ENCODE measurements at places on chromosomes 3 and 15. TPM values are rescaled to one million over a fixed set of nuclear protein-coding genes. Genes with fewer than 3 reads are reported as not detected.
A peak's percentile ranks its signal among the peaks of the same experiment; 100 is the strongest.

DNA sequence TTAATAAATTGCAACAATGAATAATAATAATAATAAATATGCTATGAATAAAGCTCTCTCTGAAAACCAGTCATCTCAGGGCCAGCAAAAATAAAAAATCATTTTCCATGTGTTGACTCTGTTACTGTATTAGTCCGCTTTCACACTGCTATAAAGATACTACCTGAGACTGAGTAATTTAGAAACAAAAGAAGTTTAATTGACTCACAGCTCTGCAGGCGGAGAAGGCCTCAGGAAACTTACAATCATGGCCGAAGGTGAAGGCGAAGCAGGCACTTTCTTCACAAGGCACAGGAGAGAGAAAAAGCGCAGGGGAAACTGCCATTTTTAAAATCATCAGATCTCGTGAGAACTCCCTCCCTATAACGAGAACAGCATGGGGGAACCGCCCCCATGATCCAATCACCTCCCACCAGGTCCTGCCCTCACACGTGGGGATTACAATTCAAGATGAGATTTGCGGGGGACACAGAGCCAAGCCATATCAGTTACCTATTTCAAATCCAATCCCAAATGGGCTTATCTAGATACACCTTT lies 224.1 kb downstream of the IGSF11 start:
- DNase-seq: no peak

DNA sequence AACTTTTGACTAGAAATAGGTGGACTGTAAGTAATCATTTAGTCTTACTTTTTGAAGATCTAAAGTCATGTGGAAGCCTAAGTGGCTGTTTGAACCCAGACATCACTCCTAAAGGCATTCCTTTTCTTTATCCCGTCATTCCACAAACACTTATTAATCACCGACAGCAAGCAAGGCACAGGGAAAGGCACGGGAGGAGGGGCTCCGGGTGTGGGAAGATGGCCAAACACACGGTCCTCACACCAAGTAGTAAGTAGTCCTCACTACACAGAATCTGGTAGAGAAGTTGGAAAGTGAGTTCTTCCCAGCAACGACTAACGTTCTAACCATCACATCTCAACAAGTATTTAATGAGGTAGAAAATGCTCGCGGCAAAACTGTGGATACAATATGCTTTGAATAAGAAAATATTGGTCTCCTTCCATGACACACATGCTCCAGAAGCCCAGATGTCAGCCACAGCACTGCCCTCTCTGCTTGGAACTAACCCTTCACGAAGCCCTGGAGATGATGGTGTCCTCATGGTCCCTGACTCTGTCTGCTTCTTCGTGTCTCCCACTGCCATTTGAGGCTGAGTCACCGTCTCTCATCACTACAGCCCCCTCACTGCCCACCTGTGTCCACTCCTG lies 202.2 kb downstream of the OPA1 start:
- no peak for DNase-seq

GRCh38 chr3:11611341-11611799 lies 32.3 kb downstream of the VGLL4 start:
- no peak for DNase-seq

GRCh38 chr3:172591125-172591605 lies 67.9 kb upstream of the TNFSF10 start:
- no peak for DNase-seq

GRCh38 chr3:187744169-187745151 lies 808 bp downstream of the BCL6 start:
- DNase-seq: peak; percentile 66

The BSN gene
- under 0.01 TPM for total RNA-seq

The TXNRD3 gene
- 8.6 TPM for total RNA-seq

The ZNF35 gene
- 12.5 TPM for total RNA-seq

The TF gene
- 0.13 TPM for total RNA-seq

Measured in dermis microvascular lymphatic vessel endothelial cell (primary cell).